ENCODE measurements at places on chromosomes 6 and 20.
A peak's percentile ranks its signal among the peaks of the same experiment; 100 is the strongest.

GRCh38 chr20:50992733-50993457, 30.0 kb downstream of the KCNG1 start:
- DNase-seq, result peak; percentile 65

GRCh38 chr6:74602206-74602605, 603.6 kb downstream of the COL12A1 start:
- no peak for DNase-seq

DNA sequence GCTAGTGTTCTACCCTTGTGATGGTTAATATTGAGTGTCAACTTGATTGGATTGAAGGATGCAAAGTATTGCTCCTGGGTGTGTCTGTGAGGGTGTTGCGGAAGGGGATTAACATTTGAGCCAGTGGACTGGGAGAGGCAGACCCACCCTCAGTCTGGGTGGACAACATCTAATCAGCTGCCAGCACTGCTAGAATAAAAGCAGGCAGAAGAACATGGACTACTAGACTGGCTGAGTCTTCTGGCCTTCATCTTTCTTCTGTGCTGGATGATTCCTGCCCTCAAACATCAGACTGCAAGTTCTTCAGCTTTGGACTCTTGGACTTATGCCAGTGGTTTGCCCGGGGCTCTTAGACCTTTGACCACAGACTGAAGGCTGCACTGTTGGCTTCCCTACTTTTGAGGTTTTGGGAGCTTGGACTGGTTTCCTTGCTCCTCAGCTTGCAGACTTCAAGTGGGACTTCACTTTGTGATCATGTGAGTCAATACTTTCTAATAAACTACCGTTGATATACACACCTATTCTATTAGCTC, 50.1 kb downstream of the SDHAF4 start:
- DNase-seq, result no peak

GRCh38 chr6:79436241-79436640, 101.0 kb downstream of the LCA5 start:
- DNase-seq, result no peak

DNA sequence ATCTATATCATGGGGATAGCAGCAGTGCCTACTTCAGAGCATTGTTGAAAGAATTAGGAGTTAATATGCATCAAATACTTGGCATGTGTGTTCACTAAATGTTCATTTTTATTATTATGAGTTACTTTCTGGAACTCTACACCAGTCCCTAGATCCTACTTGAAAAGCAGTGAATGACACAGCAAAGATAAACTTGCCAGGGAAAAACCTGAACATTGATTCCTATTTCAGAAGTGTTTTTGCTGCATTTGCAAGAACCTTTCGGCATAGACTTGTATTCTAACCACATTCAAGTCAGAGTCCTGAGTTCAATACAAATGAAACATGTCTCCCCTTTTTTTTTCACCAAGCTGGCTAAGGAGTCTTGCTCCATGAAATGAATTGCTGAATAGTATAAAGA, 187.4 kb upstream of the TAB2 start:
- no peak for DNase-seq

DNA sequence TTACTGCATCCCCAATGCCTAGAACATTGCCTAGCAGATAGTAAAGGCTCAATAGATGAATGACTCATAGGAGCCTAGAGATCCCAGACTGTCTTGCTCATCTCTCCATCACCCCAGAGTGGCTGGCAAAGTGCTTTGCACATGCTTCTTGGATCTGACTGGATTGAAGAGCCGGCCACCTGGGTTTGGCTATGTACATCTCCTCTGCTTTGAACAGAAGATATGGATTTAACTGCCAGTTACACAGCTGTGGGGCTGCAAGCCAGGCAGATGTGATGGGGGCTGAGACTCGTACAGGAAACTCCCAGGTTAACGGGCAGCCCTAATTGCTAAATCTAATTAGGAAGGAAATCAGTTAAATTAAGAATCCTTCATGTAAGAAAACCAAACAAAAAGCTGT, 28.6 kb downstream of the MYLIP start:
- DNase-seq, result no peak

DNA sequence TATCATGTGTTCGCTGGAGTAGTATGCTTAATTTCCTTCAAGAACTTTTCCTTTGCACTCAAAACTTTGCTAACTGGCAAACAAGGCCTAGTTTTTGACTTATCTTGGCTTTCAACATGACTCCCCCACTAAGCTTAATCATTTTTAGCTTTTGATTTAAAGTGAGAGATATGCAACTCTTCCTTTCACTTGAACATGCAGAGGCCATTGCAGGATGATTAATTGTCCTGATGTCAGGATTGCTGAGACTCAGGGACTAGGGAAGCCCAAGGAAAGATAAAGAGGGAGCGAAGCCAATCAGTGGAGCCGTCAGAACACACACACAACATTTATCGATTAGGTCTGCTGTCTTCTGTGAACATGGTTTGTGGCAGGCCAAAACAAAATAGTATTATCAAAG, 491.4 kb downstream of the CBLN4 start:
- no peak for DNase-seq
